AG20443 (cell line): ENCODE measurements at places on chromosomes 6 and 20.

DNA sequence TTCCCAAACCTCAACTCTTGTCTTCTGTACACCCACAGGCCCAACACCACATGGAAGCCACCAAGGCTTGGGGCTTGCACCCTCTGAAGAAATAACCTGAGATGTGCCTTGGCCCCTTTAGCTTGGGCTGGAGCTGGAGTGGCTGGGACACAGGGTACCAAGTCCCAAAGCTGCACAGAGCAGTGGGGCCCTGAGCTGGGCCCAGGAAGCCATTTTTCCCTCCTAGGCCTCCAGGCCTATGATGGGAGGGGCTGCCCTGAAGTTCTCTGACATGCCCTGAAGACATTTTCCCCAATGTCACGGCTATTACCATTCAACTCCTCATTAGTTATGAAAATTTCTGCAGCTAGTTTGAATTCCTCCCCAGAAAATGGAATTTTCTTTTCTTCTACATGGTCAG, 163.2 kb upstream of the ARID1B start:
- no peak for DNase-seq

DNA sequence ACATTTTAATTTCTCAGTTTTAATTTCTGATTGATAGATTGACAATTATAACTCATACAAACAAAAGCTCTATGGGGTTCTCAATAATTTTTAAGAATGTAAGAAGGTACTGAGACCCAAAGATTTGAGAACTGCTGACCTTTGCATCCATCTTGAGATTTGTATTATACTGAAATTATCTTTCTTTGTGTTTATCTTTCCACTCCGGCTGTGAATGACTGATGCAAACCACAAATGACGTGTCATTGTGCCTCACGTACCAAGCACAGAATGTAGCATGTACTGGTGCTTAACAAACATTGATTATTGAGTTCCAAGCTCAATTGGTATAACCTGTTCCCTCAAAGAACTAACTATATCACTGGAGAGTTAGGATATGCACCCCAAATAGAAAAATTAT, 152.1 kb upstream of the SMLR1 start:
- DNase-seq: no peak

DNA sequence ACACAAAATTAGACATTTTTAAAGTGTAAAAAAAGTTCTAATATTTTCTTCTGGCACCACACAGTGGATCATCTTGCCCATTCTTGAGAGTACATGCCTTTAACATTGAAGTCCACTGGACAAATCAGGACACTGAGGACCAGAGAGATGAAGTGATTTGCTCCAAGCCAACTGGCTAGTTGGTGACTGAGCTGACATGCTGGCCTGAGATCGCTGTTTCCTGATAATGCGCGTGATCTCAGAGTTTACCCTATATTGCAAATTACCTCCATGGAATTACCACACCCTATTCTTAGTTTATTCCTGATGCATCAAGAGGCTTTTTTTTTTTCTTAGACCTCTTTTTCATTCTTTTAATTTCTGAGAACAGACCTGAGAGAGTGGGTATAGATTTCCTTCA, 432.8 kb downstream of the CD83 start:
- no peak for DNase-seq

DNA sequence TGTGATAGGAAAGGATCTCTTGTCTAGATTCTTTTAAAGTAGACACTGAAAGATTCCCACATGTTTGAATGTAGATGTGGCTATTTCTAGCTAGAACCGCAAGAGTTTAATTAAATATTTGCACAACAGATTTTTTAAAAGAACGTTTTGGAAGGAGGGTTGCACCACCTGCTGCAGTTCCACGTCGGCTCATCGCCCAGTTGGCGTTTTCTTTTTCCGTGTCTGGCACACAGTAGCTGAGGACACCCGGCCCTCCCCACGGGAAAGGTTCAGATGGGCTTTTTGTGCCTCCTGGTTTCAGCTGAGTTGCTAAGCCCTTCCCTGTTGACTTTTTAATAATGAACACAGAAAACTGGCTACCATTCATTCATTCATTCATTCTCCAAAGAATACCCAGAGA, 41.8 kb upstream of the DOK5 start:
- DNase-seq: no peak

DNA sequence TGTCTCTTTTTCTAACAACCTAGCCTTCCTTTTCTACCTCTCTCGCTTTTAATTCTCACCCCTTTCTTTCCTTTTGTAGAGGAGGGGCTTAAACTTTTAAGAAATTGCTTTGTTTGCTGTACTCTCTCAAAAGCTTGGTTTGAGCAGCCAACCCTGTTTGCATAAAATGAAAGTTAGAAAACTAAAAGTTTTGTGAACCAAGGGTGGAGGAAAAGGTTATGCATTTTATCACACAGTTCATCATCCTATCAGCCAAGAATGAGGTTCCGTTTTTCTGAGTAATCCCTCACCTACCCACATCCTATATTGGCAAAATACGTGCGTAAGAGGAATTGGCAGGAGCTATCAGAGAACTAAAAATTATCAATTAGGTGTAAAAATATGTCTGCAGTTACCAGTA, 42.8 kb upstream of the LOC128125822 start:
- DNase-seq: no peak

- DNase-seq: no peak
Measured at GRCh38 chr6:16224409-16224808, 14.0 kb upstream of the GMPR start.

DNA sequence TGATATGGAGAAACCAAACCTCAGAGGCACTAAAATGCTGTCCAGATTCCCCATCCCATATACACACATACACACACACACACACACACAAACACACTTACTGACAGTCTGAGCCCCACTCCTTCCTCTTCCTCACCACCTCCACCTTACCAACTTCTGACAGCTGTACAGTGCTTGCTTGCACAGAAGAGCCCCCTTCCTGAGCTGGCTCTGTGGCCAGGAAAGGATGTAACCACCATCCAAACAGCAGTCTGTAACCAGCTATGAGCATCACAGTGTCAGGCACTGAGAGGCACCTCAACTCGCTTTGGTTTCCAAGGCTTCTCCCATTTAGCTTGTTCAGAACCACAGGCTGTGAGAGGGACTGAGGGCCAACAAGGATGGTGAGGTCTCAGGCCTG, 5.9 kb upstream of the C6orf136 start:
- DNase-seq: no peak

GRCh38 chr6:73134588-73134987, 90.7 kb downstream of the KHDC1L start:
- DNase-seq: peak; percentile 35

GRCh38 chr6:87588756-87589407, 905 bp downstream of the RARS2 start:
- peak; percentile 16 for DNase-seq

- peak; percentile 69 for DNase-seq
Measured at GRCh38 chr20:44279228-44279627, 31.8 kb downstream of the FITM2 start.

DNA sequence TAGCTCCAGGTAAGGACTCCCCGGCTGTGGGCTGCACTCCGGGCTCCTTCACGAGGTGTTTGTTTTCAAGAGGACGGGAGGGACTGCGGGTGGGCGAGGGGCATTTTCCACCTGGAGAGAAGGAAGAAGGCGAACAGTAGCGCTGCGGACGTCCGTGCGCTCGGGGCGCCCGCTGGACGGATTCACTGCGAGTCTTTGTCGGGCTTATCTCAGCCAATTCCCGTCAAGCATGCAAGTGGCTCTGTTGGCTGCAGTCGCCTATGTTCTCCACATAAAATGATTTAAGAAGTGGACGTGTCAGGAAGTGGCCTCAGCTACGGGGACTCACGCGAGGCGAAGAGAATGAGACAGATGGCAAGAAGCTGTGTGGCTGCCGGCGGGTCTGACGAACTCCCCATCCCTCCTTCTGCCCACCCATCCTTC, 332 bp downstream of the GRIK2 start:
- DNase-seq: peak; percentile 60

- DNase-seq: peak; percentile 77
Measured at GRCh38 chr6:111642463-111643158, 36.9 kb upstream of the TRAF3IP2 start.

DNA sequence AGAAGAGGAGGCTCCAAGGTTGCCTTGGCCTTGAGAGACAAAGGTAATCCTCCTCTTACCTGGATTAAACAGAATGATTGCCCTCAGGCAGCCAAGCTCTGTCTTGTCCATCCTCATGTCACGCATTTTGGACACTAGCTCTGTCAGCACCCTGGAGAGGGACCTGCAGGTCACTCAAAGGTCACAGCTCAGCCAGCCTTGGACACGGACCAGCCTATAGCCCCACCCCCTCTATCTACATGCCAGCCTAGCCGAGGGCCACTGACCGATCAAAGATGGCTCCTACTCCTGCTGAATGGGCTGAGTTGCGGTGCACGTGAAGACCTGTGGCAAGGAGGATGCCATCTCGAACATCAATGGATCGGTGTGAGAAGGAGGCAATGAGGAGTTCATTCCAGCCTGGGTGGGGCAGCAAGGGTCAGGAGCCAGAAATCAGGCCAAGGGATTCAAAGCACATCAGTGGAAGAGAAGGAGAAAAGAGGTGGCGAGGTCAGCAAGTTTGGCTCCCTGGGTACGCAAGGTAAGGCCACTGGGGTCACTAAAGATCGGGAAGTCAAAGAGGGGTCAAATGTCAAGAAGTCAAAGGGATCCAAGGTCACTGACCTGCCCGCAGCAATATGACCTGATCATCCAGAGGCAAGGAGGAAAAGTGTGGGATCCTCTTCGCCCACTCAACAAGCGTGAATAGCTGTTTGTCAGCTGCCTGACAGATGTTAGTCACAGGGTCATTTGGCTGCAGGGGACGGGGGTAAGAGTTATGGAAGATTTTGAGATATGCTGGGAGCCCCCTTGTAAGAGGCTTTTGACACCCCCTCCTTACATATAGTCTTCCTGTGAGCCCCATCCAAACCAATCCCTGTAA, 3.3 kb upstream of the COL11A2 start:
- no peak for DNase-seq

DNA sequence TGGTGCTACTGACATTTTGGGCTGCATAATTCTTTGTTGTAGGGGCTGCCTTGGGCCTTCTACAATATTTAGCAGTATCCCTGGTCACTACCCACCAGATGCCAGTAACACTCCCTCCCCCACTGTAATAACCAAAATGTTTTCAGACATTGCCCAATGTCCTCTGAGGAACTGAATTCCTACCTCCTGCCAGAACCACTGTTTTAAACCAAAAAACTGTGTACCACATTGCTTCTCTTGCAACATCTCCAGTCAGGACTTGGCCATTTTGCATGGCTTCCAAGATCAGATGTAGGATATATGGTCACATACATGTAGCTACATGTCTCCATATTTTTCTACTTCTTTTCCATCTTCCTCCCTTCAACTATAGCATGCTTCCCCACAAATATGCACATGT, 97.4 kb upstream of the IFNGR1 start:
- peak; percentile 11 for DNase-seq

- DNase-seq: no peak
Measured at GRCh38 chr6:69005199-69005598, 370.1 kb downstream of the ADGRB3 start.

DNA sequence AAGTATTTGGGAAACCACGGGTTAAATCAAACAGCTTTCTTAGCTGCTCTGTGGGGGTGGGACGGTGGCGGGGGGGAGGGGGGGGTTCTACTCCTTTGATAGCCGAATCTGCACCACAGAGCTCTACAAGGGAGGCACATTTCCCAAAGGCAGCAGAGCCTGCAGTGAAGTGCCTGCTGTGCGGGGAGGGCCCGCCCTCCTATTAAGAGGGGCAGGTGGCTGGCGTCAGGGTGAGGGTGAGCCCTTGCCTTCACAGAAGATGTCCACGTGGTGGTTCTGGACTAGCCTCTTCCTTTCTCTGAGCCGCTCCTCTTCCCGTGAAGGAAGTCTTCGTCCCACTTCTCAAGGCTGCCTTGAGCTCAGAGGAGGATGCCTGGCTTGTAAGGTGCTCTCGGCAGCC, 174.9 kb upstream of the THBS2 start:
- no peak for DNase-seq

GRCh38 chr20:37066168-37066567, 29.6 kb downstream of the RBL1 start:
- no peak for DNase-seq

GRCh38 chr6:98484696-98485095, 349.7 kb upstream of the POU3F2 start:
- no peak for DNase-seq

DNA sequence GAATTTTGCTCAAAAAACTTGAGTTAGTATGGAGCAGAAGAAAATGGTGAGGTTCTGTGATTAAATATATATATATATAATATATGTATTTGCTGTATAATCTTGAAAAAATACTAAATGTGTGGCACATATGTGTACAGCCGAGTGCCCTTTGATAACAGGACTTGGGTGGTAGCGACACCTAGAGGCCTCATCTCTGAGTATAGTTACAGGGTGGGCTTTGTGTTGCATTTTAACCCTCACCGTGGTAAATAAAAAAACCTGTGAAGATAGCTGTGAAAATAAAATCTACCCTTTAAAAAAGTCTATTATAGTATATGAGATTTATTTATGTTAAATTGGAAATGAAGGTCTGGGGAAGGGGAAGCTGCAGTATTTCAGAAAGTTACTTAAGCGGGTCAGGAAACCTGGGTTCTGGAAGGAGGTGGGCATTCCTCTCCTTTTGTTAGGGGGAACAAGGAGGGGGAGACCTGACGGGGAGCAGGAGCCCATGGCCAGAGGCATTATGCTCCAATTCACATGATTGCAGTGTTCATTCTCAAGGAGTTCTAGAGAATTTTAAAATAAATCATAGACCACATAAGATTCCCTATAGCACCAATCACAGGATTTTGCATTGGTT, 82.7 kb downstream of the SH3BGRL2 start:
- peak; percentile 30 for DNase-seq

GRCh38 chr6:41770381-41771057, 9.2 kb downstream of the FRS3 start:
- no peak for DNase-seq

GRCh38 chr20:31715766-31716165, 6.9 kb downstream of the BCL2L1 start:
- no peak for DNase-seq

- peak; percentile 89 for DNase-seq
Measured at GRCh38 chr6:46491201-46491627, at the start of gene RCAN2. TSS of gene RCAN2 (minus strand) at chr6:46491449.

DNA sequence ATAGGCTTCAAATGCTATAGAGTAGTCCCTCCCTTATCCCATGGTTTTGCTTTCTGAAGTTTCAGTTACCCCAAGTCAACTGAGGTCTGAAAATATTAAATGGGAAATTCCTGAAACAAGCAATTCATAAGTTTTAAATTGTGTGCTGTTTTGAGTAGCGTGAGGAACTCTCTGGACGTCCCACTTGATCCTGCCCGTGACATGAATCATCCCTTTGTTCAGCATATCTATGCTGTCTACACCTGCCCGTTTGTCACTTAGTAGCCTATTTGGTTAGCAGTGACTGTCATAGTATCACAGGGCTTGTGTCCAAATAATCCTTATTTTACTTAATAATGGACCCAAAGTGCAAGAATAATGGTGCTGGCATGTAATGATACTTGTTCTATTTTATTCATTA, 5.0 kb downstream of the PCMT1 start:
- DNase-seq: no peak
